ENCODE measurements at places on chromosomes 1 and 21.
A peak's percentile ranks its signal among the peaks of the same experiment; 100 is the strongest.

DNA sequence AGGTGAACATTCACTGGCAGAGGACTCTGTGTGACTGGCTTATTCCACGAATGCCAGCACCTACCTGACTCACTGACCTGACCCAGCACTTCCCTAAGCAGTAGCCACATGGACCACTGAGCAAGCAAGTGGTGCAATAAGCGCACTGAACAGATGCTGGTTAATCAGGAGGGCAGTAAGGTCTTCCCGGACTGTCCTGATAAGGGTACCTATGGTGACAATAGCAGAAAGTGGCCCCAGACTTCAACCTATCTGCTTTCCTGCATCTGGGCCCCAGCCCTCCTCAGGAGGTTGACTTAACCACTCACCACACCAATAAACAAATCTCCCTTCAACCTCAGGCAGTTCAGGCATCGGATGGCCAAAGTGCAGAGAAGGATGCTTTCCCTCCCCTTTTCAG lies 65.7 kb downstream of the SETD4 start:
- DNase-seq = no peak

DNA sequence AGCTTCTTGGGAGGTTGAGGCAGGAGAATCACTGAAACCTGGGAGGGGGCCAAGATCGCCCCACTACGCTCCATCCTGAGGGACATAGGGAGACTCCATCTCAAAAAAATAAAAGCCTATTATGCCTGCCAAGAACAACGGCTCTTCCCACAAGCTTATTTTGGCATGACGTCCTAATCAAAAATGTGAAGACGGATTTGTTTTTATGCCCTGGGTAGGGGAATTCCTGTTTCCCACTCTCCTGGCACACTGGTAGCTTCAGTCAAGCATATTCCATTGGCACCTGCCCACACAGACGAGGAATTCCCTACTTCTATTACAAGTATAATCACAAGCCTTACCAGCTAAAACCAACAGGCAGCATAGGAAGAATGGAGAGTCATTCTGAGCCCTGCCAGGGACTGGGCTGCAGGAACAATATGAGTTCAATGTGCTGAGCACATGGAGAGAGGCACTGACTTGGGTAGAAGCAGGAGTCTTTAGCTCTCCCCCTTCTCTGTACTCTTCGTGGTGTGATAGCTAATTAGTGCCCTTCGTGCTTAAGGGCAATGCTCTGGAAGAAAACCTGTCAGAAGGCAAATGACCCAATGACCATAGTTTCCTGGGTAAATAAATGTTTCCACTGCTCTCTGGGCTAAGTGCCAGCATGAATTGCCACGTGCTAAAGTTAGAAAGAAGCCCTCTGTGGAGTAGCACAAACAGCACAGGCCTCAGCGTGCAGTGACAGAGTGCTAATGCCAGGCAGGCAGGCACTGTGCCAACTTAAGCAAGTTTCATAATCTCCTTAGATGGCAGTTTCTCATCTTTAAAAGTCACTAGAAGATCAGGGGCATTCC lies 16.8 kb downstream of the TNFSF4 start:
- peak; percentile 90 for DNase-seq

DNA sequence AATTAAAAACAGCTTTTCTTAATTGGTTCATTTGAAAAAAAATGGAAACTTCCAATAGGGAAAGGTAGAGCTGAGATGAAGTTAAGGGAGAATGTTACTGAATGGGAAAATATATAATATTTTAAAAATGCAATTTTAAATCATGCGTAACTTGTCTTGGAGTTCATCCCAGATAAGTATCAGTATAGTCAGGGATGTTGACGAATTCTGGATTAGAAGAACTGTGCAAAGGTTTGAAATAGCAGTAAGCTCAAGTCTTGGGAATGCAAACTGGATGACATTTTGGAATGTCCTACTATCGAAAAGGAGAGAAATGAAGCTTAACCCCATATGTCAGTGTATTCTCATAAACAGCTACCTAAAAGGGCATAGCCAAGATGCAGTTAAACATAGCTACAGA lies 4.0 kb upstream of the ST6GALNAC3 start:
- peak; percentile 24 for DNase-seq

- no peak for DNase-seq
Observed at GRCh38 chr1:12542138-12542465, 75.9 kb downstream of the DHRS3 start.

DNA sequence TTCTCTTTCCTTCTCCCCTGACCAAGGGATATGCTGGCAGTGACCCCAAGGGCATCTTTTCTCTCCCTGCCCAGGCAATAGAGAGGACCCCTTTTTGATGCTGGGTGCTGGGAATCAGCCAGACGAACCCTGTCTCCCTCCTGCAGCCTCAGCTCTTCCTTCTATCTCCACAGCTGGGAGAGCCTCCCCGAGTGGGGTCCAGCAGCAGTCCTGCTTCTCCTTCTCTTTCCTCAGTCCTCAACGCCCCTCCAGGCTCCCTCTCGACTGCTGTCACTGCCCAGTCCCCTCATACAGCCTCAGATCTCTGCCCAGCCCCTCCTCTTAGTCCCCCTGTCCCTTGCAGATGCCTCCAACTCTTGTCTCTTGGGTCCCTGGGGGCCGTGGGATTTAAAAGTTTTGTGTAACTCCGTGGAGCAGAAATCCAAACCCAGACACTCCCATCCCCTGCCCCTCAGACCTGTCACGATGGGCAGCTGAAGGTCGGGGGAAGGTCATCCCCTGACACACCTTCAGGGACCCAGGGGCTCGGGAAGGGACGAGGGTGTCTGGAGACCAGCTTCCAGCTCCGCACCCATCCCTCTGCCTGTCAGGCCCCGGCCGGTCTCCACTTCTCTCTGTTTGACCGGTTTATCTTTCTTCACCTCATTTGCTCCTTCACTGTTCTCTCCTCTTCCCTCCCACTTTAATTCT lies 5.8 kb upstream of the ETV3L start:
- DNase-seq = no peak

DNA sequence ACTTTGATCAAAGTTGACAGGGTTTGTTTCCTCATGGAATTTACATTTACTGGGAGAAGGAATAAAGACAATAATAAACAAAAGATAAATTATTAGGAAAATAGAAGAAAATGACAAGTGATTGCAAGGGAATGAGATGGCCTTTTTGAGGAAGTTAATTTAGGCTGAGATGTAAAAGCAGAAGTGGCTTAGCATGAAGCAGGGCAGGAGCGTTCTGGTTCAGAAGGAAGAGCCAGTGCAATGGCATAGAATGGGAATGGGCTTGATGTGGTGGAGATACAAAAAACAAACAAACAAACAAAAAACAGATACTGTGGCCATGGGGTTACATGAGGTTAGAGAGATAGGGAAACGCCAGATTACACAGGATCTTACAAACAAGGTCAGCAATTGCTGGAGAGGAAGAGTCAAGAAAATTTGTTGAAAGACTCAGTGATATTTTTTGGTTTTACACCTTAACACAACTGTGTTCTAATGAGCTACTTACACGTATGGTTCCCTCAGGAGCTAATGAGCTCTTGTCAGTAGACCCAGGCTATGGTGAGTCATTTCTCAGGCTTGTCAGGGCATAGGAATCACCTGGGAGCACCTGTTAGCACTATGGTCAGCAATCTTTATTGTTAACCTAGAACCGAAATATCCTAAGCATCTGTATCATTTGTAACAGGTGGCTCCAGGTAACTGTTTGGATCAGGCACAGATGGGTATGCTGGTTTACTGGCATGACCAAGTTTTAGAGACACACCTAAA lies 8.7 kb upstream of the CADM3 start:
- no peak for DNase-seq

DNA sequence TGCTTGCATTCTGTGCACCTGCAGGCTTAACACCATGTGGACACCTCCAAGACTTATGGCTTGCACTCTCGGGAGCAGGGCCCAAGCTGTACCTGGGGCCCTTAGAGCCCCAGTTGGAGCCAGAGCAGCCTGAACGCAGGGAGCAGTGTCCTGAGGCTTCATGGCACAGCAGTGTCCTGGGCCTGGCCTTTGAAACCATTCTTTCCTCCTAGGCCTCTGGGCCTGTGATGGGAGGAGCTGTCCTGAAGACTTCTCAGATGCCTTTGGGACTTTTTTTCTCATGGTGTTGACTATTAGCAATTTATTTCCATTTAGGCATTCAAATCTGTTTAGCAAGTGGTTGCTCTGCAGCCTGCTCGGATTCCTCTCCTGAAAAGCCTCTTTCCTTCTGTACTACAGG lies 11.0 kb downstream of the RPTN start:
- no peak for DNase-seq

GRCh38 chr1:110321846-110322245 lies 17.3 kb upstream of the RBM15 start:
- DNase-seq = no peak

DNA sequence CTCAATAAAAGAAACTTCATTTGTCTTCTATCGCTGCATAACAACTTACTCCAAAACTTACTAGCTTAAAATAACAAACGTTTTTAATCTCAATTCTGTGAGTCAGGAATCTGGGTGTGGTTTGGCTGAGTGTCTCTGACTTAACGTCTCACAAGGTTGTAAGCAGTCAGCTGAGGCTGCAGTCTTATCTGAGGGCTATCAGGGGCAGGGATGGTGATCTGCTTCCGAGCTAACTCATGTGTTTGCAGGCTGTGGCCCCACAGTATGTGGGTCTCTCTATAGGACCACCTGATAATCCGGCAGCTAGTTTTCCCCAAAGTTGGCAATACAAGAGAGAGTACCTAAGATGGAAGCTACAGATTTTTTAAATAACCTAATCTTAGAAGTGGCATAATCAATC lies 234.2 kb upstream of the FGGY start:
- peak; percentile 85 for DNase-seq

DNA sequence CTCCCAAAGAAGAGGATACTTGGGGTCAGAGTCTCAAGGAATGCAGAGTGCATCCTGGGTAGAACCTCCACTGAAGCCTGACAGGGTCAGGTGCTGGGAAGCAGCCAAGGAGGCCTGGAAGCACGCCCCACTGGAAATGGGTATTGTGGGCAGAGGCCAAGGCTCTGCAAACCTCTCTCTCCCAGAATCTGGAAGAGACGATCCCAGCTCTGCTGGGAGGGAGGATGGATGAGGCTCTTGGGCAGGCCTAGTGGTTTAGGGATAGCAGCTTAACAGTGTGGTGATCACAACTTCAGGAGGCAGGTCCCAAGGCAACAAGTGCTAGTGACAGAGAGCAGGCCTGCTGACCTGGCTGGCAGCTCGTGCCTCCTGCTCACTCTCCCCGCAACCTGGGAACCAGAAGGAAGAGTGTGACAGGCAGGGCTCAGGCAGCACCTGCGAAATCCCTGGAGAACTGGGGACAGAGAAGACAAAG lies 641.0 kb downstream of the PLPP3 start:
- DNase-seq = no peak

Measured in fibroblast of pulmonary artery (primary cell).